ENCODE measurements at places on chromosomes 16 and 17. TPM values are rescaled to one million over a fixed set of nuclear protein-coding genes. Genes with fewer than 3 reads are reported as not detected.

- no peak overlapping the region for H3K4me3 ChIP-seq
- no peaks in the 10 kb centered on the region for H3K27me3 ChIP-seq
- H3K4me1 ChIP-seq: no peaks in the 10 kb centered on the region
- H3K27ac ChIP-seq: no peak overlapping the region
- no peaks in the 10 kb centered on the region for H3K36me3 ChIP-seq
Observed at GRCh38 chr16:27640277-27640600, 90.3 kb downstream of the KATNIP start.

- H3K36me3 ChIP-seq: no peaks in the 10 kb centered on the region
- H3K4me1 ChIP-seq: no peaks in the 10 kb centered on the region
- H3K27ac ChIP-seq: no peak overlapping the region
- peak; percentile 50 for DNase-seq
- no peaks in the 10 kb centered on the region for H3K27me3 ChIP-seq
Observed at GRCh38 chr16:89905511-89906139, 13.0 kb upstream of the MC1R start.

GRCh38 chr17:8108972-8109660 is 9.2 kb downstream of the ALOXE3 start:
- no peak for DNase-seq
- no peaks in the 10 kb centered on the region for H3K4me1 ChIP-seq
- H3K27me3 ChIP-seq: peaks cover 4% of the 10 kb centered on the region

Gene CD300LB
- 1.6 TPM for total RNA-seq

- H3K36me3 ChIP-seq: no peaks in the 10 kb centered on the region
- H3K4me3 ChIP-seq: no peak overlapping the region
- no peaks in the 10 kb centered on the region for H3K4me1 ChIP-seq
- H3K27me3 ChIP-seq: no peaks in the 10 kb centered on the region
- DNase-seq: no peak
Observed at GRCh38 chr17:17403899-17404576, 72.8 kb upstream of the MED9 start.

GRCh38 chr16:47461598-47462266 is 601 bp downstream of the PHKB start:
- no peaks in the 10 kb centered on the region for H3K36me3 ChIP-seq
- H3K27ac ChIP-seq: no peak overlapping the region
- no peaks in the 10 kb centered on the region for H3K27me3 ChIP-seq
- no peak for DNase-seq
- H3K4me3 ChIP-seq: peak overlapping the region; percentile 54
- H3K4me1 ChIP-seq: peaks cover 4% of the 10 kb centered on the region

- no peaks in the 10 kb centered on the region for H3K27me3 ChIP-seq
- H3K4me1 ChIP-seq: no peaks in the 10 kb centered on the region
- no peak overlapping the region for H3K27ac ChIP-seq
- no peak overlapping the region for H3K4me3 ChIP-seq
Observed at GRCh38 chr17:57422574-57423164, 166.3 kb downstream of the MSI2 start.

DNA sequence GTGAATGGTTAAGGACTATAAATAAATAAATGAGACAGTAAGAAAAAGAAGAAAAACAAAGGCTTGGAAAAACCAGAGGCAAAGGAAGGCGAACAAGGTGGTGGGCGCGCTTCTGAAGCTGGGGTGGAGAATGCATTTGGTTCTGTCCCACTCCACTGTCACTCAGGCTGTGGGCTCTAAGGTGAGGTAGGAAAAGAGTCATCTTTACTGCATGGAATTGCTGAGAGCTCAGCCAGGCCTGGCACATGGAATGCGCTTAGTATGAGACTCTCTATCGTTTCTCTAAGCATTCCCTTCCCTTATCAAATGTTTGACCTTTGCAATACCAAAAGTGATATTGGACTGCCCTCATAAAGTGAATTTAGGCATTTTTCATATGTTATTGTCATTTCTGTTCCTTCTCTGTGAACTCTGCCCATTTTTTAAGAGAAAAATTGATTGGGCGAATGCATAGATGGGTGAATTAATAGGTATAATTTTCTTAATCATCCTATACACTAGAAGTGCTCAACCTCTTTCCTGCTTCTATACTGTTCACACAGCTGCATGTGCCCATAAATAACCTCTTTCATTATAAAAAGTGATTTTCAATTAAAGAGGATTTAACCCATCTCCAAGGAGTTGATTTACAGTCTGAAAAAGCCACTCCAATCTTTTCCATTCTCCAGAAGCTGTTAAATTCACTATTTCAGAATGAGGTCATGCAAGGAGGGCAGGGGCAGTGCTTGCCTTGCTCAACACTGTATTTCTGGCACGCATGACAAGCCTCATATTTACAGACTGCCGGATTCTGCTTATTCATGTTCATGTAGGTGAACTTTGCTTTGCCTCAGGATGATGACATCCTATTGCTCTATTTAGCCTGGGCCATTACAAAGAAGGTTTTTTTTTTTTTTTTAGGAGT is 87.7 kb downstream of the MYH10 start:
- DNase-seq: no peak
- H3K27ac ChIP-seq: no peak overlapping the region
- H3K27me3 ChIP-seq: no peaks in the 10 kb centered on the region
- H3K4me3 ChIP-seq: no peak overlapping the region
- no peaks in the 10 kb centered on the region for H3K4me1 ChIP-seq

Gene KRTAP4-11
- not detected for total RNA-seq
